ENCODE measurements at places on chromosomes 7 and 10.

DNA sequence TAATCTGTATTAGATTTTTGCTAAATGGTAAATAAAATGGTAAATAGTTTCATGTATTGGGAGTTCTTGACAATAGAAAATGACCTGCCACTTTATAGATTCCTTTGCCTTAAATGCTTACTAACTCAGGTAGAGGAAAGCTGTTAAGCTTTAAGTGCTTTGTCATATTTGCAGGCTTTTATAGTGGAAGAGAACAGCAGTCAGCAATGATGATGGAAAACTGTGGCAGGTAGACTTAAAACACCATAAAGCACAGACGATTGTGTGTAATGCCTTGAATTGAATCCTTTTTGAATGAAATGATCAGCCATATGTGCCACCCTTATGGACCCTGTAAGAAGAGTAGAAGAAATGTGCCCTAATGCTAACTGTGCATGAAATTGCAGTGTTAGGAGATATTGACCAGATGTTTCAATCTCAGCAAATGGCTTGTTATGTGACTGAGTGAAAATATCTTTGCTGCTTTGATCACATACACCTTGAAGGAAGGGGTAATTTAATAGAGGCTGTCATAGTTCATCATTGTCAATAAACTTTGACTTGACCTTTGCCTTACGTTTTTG, 230.4 kb downstream of the ADK start:
- no peak for DNase-seq
- no peaks in the 10 kb centered on the region for H3K27me3 ChIP-seq
- H3K36me3 ChIP-seq = peaks cover 13% of the 10 kb centered on the region
- peaks cover 50% of the 10 kb centered on the region for H3K4me1 ChIP-seq
- H3K27ac ChIP-seq = peak overlapping the region; percentile 92
- peak overlapping the region; percentile 59 for H3K4me3 ChIP-seq

DNA sequence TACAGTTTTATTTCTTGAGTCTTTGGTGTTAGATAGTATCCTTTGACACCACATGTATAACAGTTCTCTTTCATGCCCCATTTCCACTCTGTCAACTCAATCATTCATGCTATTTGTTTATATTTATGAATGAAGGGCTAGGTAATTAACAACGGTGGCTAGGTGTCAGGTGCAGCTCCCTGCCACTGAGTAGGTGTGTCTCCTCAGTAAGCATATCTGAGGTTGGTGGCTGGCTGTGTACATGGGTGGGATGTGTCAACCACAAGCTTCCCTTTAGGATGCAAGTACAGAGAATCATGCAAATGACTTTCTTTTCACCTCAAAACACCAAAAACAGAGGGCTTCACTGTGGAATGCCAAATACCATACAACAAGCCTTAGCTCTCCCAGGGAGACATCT, 83.4 kb downstream of the ZNF365 start:
- no peaks in the 10 kb centered on the region for H3K27me3 ChIP-seq
- DNase-seq = no peak
- peaks cover 33% of the 10 kb centered on the region for H3K4me1 ChIP-seq
- peak overlapping the region; percentile 94 for H3K27ac ChIP-seq
- peak overlapping the region; percentile 70 for H3K4me3 ChIP-seq

GRCh38 chr10:50498465-50498864, 125.3 kb downstream of the SGMS1 start:
- H3K4me3 ChIP-seq = no peak overlapping the region
- H3K27ac ChIP-seq = no peak overlapping the region
- peaks cover 11% of the 10 kb centered on the region for H3K36me3 ChIP-seq
- peaks cover 31% of the 10 kb centered on the region for H3K4me1 ChIP-seq
- no peaks in the 10 kb centered on the region for H3K27me3 ChIP-seq
- DNase-seq = no peak

DNA sequence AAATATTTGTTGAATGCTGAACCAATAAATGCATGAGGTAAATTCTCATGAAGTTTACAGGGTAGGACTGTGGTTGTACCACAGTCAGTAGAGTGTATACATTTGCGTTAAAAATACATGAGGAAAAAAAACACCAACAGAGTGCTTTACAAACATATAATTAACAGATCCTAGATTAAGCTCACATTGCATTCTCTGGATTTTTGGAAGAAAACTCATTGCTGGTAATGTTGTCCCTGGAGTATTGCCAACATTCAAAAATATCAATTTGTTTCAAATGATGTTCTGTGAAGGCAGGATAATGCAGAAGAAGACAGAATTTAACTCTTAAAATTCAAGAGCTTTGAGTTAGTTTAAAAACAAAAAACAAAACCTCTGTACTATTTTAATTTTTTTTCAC, 95.5 kb downstream of the MBL2 start:
- no peak overlapping the region for H3K27ac ChIP-seq
- H3K4me3 ChIP-seq = no peak overlapping the region
- H3K36me3 ChIP-seq = no peaks in the 10 kb centered on the region

DNA sequence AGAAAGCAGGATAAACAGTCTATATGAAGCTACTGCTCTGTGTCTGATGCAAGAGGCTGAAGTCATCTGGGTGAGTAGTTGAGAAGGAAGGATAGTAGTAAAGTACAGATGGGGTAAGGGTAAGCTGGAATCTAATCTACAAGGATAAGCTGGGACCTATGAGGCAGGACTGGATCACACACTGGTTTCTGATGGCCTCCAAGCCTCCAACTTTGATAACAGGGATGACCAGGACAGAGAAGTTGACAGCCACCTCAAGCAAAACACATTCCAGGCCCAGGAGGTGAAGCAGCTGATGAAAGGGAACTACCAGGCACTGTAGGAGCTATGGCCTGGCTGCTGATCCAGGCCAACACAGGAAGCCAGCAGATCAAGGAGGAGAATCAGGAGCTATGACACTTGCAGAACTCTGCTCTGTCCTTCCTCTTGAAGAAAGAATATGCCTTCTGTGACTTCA, 278.1 kb upstream of the TMEM229A start:
- H3K4me1 ChIP-seq = no peaks in the 10 kb centered on the region
- no peaks in the 10 kb centered on the region for H3K36me3 ChIP-seq
- no peak overlapping the region for H3K27ac ChIP-seq
- H3K4me3 ChIP-seq = no peak overlapping the region

DNA sequence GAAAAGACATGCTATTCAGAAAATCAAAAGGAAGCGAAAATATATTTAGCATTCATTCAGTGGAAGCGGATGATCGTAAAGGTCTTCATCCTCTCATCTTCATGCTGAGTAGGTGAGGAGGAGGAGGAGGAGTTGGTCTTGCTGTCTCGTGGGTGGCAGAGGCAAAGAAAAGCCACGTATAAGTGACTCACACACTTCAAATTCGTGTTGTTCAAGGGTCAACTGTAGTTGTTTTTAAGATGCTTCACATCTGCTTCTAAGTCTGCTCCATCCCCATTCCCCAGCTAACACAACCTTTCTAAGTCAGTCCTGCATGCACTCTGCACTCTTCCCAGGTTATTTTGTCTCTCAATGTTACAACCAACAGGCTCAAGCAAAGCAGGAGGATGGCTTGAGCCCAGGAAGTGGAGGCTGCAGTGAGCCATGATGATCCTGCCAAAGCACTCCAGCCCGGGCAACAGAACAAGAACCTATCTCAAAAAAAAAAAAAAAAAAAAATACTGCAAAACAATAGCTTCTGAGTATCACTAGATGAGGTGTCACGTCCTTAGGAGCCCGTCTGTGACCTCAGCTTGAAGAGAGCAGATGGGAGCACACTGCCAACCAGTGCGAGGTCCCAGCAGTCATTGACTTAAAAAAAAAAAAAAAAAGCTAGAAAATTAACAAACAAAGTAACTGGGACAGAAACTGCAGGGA, 70.5 kb downstream of the SFMBT2 start:
- no peak overlapping the region for H3K4me3 ChIP-seq
- H3K4me1 ChIP-seq = peaks cover 27% of the 10 kb centered on the region
- no peak overlapping the region for H3K27ac ChIP-seq

DNA sequence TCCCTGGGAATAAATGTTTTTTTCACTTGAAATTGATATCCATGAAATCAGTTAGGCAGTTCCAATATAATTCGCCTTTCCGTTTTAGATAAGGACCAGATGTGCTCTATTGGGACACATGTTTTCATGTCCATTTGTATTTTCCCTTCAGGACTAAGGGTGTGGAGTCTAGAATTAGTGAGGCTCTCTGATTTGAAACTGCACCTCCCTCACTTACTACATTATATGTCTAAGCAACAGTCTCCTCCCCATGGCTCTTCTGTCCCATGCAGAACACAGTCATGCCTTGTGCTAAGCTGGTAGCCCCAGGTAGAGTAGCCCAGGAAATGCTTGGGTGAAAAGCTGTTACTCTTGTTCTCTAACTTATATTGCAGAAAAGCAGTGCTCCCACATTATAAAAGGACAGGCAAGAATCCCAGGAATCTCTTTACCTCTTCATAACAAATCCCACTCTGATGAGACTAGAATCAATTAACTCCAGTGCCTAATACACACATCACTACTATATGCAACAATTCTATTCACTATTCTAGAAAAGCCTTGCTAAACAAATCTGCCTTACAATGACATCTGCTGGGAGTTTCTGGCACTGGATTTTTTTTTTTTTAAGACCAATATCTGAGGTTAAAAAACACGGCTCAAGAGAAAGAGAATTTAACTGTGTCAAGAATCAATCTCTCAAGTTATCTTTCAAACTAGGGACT, 293.9 kb downstream of the SNX13 start:
- no peak for DNase-seq
- H3K27ac ChIP-seq = no peak overlapping the region
- H3K4me3 ChIP-seq = no peak overlapping the region
- peaks cover 6% of the 10 kb centered on the region for H3K36me3 ChIP-seq
